Activated T-helper 1 cell treated with anti-CD3 and anti-CD28 coated beads, Interleukin-12 subunit alpha, Interleukin-12 subunit beta, Interleukin-2, Interleukin-4 antibody, amounts not matched to agents 30 ng/mL and 10 ng/mL and 1 ng/mL, durations not matched to agents 14 hours and 24 hours and 36 hours (primary cell): ENCODE measurements at places on chromosomes 16 and 17. TPM values are rescaled to one million over a fixed set of nuclear protein-coding genes. Genes with fewer than 3 reads are reported as not detected.

DNA sequence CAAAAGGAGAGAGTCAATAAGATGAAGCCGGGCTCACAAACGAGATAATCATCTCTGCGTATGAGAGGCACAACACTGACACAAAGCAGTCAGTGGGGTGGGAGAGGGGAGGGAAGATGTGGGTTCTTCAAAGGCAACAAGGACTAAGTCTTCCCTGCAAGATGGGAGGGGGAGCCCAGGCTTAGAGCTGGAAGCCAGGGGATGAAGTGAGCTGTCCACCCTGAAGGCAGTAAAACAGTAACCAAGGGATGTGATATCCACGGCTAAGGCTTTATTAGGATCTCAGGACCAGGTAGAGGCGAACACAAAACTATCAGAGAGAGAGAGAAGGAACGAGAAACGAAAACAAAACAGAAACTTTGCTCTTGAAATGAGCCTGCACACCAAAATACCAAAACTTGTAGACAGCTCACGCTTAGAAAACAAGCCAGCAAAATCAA is 115.9 kb downstream of the DYNLRB2 start:
- peak overlapping the region; percentile 85 for H3K4me3 ChIP-seq
- H3K27ac ChIP-seq: peak overlapping the region; percentile 91
- peaks cover 43% of the 10 kb centered on the region for H3K4me1 ChIP-seq
- peak; percentile 42 for DNase-seq
- no peaks in the 10 kb centered on the region for H3K27me3 ChIP-seq

- peaks cover 2% of the 10 kb centered on the region for H3K27me3 ChIP-seq
- H3K4me1 ChIP-seq: peaks cover 82% of the 10 kb centered on the region
- H3K36me3 ChIP-seq: peaks cover 9% of the 10 kb centered on the region
- no peak for DNase-seq
Measured at GRCh38 chr16:31351246-31351941, 3.6 kb upstream of the ITGAX start.

DNA sequence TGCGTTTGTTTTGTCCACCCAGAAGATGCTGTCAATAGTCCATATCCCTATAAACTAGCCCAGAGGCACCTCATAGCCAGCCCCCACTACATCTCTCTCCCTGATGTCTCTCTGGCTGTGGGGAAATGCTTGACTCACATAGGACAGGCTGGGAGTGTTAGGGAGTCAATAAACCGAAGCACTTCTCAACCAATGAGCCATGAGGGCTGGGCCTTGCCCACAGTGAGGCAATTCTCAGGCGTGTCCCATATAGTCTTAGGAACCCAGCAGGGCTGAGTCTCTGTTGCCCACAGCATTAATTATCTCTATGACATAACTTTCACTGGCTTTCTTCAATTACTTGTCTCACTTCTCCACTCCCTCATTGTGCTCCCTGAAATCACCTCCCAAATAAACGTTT is 387.3 kb upstream of the CDH11 start:
- H3K27me3 ChIP-seq: no peaks in the 10 kb centered on the region
- H3K36me3 ChIP-seq: no peaks in the 10 kb centered on the region
- no peak for DNase-seq
- H3K27ac ChIP-seq: no peak overlapping the region

- H3K36me3 ChIP-seq: peaks cover 41% of the 10 kb centered on the region
- H3K4me3 ChIP-seq: peak overlapping the region; percentile 58
- peaks cover 58% of the 10 kb centered on the region for H3K4me1 ChIP-seq
- H3K27me3 ChIP-seq: no peaks in the 10 kb centered on the region
Measured at GRCh38 chr17:2070241-2071023, 15.5 kb downstream of the HIC1 start.

GRCh38 chr17:63024716-63025115 is 58.7 kb downstream of the TANC2 start:
- no peak overlapping the region for H3K4me3 ChIP-seq
- H3K27me3 ChIP-seq: peaks cover 3% of the 10 kb centered on the region
- DNase-seq: no peak
- H3K4me1 ChIP-seq: no peaks in the 10 kb centered on the region
- H3K27ac ChIP-seq: no peak overlapping the region

DNA sequence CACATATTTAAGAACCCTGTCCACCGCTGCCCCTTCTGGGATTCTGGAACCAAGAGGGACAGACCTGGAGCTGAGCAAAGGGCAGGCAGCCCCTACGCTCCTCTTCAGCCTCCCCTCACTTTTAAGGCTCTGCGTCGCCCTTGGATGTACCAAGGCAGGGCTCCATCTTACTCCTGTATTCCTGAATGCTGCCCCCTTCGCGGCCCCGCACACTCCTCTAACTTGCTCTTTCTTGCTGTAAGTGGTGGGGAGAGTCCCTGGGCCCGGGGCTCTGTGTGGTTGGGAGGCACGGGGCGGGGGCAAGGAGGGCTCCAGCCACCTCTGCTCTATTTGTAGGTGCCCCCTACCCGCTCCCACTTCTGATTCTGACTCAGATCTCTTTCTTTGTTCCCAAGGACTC is 1.2 kb downstream of the TNS4 start:
- H3K36me3 ChIP-seq: peaks cover 2% of the 10 kb centered on the region
- H3K27me3 ChIP-seq: no peaks in the 10 kb centered on the region
- no peak overlapping the region for H3K4me3 ChIP-seq
- DNase-seq: no peak
- peaks cover 20% of the 10 kb centered on the region for H3K4me1 ChIP-seq
- H3K27ac ChIP-seq: no peak overlapping the region

DNA sequence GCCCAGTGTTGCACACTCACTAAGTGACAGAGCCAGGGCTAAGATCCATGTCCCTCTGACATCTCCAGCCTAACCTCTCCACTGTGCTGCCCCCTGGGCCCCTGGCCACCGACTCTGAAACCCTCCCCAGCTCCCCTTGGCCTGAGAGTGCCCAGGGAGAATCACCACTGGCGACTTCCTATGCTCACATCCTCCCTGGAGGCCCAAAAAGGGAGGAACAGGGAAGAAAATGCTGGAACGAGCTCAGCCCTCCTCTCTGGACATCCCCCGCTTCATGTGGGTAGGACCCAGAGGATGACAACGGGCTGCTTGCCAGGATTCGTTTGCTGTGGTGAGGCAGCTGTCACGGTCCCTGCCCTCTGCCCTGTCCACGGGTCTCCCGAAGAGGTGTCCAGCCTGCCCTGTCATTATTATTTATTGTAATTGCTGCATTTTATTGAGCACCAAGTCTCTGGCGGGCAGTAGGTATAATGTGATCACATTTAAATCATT is 153.5 kb upstream of the RPL38 start:
- no peak overlapping the region for H3K4me3 ChIP-seq
- peaks cover 6% of the 10 kb centered on the region for H3K27me3 ChIP-seq
- no peaks in the 10 kb centered on the region for H3K4me1 ChIP-seq
- DNase-seq: no peak

The SLC6A2 gene
- not detected in 2 replicates for total RNA-seq

DNA sequence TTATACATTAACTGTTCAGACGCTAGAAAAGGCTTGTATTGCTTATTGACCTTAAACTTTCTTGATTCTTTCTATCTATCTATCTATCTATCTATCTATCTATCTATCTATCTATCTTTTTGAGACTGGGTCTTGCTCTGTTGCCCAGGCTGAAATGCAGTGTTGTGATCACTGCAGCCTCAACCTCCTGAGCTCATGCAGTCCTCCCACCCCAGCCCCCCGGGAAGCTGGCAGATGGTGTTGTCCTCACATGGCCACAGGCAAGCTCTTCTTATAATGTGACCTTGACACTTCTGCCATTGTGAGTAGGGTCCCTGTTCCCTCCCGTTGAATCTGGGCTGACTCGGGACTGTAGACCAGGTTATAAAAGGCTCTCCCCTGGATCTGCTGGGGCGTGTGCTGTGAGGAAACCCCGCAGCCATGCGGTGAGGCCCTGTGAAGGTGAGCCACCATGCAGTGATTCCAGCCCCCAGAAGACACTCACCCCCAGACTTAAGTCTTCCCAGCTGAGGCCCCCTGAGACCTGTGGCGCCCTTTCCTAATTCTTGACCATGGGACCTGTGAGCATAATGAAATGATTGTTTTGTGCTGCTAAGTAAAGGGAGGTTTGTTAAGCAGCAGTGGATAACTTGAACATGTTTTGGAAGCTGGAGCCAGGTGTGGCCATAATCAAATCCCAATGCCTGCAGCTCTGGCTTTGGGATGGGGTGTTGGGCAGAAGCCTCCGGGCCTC is 54.3 kb downstream of the RPTOR start:
- H3K4me1 ChIP-seq: peaks cover 73% of the 10 kb centered on the region
- no peak for DNase-seq
- H3K36me3 ChIP-seq: peaks cover 21% of the 10 kb centered on the region
- H3K27me3 ChIP-seq: no peaks in the 10 kb centered on the region
- H3K4me3 ChIP-seq: no peak overlapping the region

DNA sequence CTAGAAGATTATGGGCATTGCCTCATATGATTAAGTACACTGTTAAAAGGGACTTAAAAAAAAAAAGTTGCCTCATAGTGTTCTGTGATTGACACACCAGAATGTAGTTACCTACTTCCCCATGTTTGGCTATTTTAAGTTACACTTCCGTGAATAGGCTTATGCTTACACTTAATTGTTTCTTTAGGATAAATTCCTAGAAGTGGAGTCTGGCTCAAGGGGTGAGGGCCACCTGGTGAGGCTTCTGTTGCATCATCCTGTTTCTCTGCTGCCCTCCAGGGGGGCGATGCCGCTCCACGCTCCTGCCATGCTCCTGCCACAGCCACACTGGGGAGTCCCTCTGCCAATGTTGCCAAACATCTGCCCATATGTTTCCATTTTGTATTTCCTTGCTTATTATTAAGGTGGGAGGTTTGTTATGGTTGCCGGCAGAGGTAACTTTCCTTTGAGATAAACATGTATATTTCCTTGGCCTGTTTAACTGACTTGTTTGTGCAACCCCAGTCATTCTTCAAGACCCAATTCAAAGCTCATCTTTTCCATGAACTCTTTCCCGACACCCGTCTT is 73.1 kb downstream of the KSR1 start:
- H3K4me1 ChIP-seq: peaks cover 87% of the 10 kb centered on the region
- no peak for DNase-seq
- H3K4me3 ChIP-seq: peak overlapping the region; percentile 20
- H3K27me3 ChIP-seq: no peaks in the 10 kb centered on the region
- H3K27ac ChIP-seq: peak overlapping the region; percentile 83
- H3K36me3 ChIP-seq: peaks cover 6% of the 10 kb centered on the region

GRCh38 chr16:86086471-86086870 is 187.5 kb downstream of the IRF8 start:
- H3K4me1 ChIP-seq: no peaks in the 10 kb centered on the region
- no peaks in the 10 kb centered on the region for H3K36me3 ChIP-seq
- no peak overlapping the region for H3K27ac ChIP-seq
- no peak for DNase-seq

DNA sequence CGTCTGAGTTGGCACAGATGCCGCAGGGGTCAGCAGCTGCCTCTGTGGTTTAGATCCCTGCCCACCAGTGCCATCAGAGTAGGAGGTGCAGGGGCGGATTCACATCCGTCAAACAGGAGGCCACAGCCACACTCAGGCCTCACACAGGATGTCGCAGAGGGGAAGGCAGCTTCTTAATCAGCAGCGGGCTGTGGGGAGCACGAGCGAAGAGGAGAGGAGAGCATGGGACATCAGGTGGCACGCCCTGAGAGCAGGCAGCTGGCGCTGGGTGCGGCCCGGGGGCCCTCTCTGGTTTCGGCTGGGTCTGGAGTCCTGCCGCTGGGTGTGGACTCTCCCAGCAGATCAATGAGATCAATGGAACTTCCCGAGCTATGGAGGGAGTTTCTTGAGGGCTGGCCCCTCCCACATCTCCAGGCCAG is 9.6 kb downstream of the LLGL2 start:
- H3K27ac ChIP-seq: peak overlapping the region; percentile 89
- peak overlapping the region; percentile 71 for H3K4me3 ChIP-seq
- H3K36me3 ChIP-seq: no peaks in the 10 kb centered on the region
- H3K27me3 ChIP-seq: peaks cover 3% of the 10 kb centered on the region

GRCh38 chr16:30340621-30341020 is 14.5 kb downstream of the CD2BP2 start:
- DNase-seq: no peak
- no peaks in the 10 kb centered on the region for H3K36me3 ChIP-seq
- H3K4me3 ChIP-seq: no peak overlapping the region
- peaks cover 11% of the 10 kb centered on the region for H3K4me1 ChIP-seq
- H3K27ac ChIP-seq: peak overlapping the region; percentile 50
- H3K27me3 ChIP-seq: no peaks in the 10 kb centered on the region

The GJC1 gene
- total RNA-seq: 4.7 and 5.7 TPM in 2 replicates

DNA sequence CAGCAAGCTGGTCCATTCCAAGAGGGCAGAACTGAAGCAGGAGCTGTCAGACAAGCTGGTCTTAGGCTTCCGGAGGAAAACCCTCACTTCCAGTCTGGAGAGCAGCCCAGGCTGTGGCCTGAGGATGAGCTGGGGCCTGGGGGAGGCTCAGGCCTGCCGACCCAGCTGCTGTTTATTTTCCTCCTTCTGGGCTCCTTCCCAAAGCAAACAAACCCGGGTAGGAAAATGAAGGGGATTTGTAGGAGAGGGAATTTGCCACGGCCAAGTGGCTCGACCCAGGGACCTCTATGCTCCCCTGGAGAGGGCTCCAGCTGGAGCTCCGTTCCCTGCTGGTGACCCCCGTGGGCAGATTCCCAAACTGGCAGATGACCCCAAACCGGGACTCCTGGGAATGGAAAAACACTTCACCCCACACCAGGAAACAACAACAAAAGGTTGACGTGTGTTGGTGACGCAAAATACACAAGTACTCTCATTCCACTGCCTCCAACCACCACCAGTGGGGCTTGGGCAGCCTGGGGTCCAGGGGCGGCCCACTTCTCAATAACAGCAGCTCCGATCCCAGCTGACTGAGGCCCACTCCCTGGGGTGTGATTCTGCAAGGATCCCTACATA is 8.8 kb downstream of the JUP start:
- H3K4me1 ChIP-seq: no peaks in the 10 kb centered on the region

DNA sequence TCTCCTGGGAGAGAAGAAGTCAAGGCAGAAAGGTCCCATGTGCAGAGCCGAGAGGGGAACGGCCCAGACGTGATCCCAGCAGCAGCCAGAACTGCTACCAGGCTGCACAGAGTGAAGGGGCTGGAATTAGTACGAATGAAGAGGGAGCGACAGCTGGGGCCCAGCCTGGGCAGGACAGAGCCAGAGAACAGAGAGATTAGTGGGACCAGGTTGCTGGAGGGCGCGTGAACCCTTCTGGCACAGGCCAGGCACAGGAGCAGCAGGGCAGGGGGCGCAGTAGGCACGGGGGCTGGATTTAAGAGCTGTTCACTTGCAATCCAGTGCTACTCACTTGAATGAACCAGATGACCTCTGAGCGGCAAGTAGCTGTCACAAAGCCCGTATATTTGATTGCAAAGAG is 66.9 kb downstream of the PLXDC1 start:
- H3K4me3 ChIP-seq: no peak overlapping the region
- H3K36me3 ChIP-seq: no peaks in the 10 kb centered on the region
- no peak for DNase-seq
- H3K27ac ChIP-seq: no peak overlapping the region
- H3K4me1 ChIP-seq: no peaks in the 10 kb centered on the region

DNA sequence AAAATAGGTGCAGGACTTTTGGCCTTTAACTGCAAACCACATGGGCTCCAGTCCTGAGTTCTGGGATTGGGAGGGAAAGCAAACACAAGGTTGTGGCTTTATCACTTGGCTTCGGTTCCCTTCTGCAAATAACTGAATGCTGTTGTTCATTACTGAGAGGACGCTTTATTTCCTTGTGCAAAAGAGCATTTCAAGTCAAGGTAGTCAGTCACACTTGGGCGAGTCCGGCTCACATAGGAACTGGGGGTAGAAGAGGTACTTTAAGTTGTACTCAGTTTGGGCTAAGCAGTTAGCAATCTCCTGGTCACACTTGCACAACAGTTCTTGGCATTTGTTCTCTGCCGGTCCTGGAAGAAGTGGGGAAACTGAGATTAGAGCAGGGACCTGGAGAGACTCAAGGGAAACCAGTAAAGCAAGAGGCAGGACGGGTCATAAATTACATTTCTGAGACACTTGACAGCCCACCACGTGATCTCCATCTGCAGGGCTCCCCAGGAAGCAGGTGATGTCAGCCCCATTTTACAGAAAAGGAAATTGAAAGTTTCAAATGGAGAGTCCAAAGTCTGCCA is 21.6 kb downstream of the PLA2G10 start:
- H3K4me3 ChIP-seq: no peak overlapping the region
- DNase-seq: no peak
- H3K27ac ChIP-seq: peak overlapping the region; percentile 3

The CRHR1 gene
- not detected in 2 replicates for total RNA-seq
